A549 treated with Mapracorat at 1 μM for 4 hours (cell line): ENCODE measurements at places on chromosomes 7 and 10. TPM values are rescaled to one million over a fixed set of nuclear protein-coding genes. Genes with fewer than 3 reads are reported as not detected.

The ANKRD26 gene
- 2.1 to 3.0 TPM (median 2.8 TPM) in 5 replicates for total RNA-seq

The SYNPO2L gene
- total RNA-seq = not detected in 5 replicates

The GJD4 gene
- 0.08 to 0.10 TPM in 2 of 5 replicates, not detected in the others for total RNA-seq

The ADAM22 gene
- 0.11 to 0.61 TPM (median 0.34 TPM) in 5 replicates for total RNA-seq

The LRIT1 gene
- not detected in 5 replicates for total RNA-seq

The ATP6V0E2 gene
- 46.3 to 65.9 TPM (median 59.7 TPM) in 5 replicates for total RNA-seq

The CYP2C19 gene
- 0.12 TPM in 1 of 5 replicates, not detected in the others for total RNA-seq

The WBP1L gene
- 21.1 to 29.1 TPM (median 26.7 TPM) in 5 replicates for total RNA-seq
